Activated T-cell treated with anti-CD3 and anti-CD28 coated beads, Interleukin-2, amount 50 U/mL, for 72 hours (primary cell): ENCODE measurements at places on chromosomes 2 and 18.

GRCh38 chr2:127425540-127426490, 7.6 kb downstream of the PROC start:
- no peak for DNase-seq

GRCh38 chr18:49846361-49846662, 33.0 kb upstream of the ACAA2 start:
- no peak for DNase-seq

DNA sequence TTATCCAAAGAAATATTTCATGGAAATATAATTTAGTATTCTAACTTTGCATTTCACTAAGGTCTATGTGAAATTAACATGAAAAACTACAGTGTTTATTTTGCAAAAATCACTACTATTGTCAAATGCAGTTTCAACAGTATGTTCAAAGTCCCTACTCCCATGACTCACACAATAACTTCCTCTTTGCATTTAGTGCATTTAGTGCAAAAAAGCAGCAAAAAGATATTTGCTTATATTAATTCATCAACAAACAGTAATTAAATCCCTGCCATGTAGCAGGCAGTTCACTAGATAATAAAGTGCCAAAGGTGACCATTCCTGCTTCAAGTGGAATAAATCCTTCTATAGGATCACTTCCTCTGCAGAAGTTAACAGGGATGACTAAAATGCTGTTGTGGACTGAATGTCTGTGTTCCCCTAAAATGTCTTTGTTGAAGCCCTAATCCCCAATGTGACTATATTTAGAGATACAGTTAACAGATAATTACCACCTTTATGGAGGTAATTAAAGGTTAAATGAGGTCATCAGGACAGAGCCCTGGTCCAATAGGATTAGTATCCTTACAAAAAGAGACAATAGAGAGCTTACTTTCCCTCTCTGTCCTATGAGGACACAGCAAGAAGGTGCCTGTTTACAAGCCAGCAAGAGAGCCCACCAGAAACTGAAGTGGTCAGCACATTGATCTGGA, 61.7 kb downstream of the STK39 start:
- DNase-seq, result no peak

DNA sequence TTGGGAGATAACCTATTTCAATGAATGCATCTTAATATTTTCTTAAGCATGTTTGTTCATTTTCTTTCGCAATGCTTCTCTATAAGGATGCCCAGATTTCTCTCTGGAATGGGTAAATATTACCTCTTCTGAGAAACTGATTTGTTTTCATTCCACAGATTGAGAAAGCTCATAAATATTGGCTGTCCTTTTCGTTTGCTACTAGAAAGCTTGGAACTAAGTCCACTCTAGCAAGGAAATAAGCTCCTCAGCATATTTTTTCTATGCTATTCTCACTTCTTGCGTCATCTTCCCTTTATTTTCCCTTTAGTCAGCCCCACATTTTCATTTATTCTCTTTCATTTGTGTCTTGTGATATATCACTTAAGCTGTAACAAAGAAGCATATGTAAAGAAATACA, 76.3 kb downstream of the ANTXR1 start:
- no peak for DNase-seq

- DNase-seq, result no peak
Measured at GRCh38 chr2:67646714-67647333, 249.7 kb downstream of the ETAA1 start.

DNA sequence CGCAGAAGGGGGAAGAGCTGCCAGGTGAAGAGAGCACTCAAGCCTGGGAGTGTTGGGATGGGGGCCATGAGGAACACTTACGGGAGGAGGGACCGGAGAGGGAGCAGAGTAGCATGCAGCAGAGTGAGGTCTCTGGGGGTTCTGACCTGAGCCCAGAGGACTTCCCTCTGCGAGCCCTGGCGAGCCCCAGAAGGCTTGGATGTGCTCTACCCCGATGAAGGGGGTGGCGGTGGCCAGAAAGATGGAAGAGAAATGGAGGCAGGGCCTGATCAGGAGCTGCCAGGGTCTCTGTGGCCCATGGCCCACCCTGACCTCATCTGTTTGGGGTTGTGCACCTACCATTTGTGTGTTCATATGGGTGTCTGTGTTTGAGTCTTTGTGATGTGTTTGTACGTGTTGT, 42.0 kb downstream of the CROCC2 start:
- no peak for DNase-seq

DNA sequence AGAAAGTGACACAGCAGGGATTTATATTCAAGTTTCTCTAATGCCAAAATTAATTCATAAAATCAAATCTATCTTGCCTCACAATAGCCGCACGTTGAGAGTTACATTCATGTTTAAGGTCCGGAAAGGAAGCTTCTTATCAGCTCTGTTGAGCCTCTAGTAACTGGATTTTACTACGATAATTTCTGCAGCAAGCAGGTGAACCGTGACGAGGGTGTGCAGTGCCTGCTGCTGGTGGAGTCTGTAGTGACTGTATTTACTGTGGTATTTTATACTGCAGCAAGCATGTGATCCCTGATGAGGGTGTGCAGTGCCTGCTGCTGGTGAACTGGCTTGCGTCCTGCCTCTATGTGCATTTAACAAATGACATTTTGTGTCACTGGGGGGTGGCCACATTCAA, 120.0 kb downstream of the SNTG2 start:
- DNase-seq, result no peak

DNA sequence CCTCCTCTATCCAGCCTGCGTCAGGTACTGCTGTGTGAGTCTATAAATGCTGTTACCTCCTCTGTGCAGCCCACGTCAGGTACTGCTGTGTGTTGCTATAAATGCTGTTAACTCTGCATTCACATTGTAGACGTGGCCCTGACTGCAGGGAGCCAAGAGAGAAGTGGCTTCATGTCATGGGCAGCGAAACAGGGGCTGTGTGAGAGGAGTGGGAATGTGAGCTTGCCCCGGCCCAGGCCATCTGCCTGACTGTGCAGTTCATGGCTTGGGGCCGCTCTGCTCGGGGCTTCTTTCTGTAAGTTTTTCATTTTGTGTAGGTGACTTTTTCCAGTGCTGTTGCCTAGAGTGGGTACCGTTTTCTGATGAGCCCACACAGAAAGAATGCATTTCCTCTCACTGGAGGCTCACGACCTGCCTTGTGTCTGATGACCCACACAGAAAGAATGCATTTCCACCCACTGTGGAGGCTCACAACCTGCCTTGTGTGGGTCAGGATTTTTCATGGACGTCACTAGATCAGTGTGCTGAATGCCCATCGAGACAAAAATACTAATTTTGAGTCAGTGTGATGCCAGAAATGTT, 104.5 kb downstream of the SNTG2 start:
- no peak for DNase-seq
